ENCODE measurements at places on chromosomes 12 and 14.

DNA sequence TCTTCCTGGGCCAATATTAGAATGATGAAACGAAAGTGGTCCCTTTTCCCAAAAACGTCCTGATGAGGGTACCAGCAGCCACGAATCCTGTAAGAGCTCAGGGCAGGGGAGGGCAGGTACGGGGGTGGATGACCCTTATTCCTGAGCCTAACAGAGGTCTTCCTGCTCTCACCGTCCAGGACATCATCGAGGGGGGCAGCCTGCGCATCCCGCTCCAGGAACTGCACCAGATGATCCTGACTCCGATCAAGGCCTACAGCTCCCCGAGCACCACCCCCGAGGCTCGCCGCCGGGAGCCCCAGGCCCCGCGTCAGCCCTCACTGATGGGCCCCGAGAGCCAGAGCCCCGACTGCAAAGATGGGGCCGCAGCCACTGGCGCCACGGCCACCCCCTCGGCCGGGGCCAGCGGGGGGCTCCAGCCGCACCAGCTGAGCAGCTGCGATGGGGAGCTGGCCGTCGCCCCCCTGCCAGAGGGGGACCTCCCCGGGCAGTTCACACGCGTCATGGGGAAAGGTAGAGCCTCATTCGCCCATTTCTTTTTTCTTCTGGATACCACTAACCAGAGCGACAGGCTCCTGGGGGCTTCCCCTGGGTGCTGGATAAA is 142.5 kb downstream of the GCH1 start:
- ATAC-seq, result no peak

GRCh38 chr12:92341065-92341668 is 195.5 kb upstream of the BTG1 start:
- ATAC-seq, result peak; percentile 76

GRCh38 chr12:79071498-79071897 is 206.9 kb downstream of the SYT1 start:
- no peak for ATAC-seq

DNA sequence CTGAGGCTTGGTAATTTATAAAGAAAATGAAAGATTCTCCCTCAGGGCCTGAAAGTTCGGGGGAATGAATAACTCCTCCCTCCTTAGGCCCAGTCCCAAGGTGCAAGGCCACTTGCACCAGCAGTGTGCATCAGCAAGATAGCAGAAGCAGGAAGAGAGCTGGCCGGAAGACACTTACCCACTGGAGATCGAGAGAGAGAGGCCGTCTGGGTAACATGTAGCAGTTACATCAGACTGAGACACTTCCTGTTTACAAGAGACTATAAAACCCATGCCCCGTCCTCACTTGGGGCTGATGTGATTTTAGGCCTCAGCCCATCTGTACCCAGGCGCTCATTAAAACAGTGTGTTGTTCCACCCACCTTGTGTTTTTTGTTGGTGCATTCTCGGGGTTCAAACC is 85.2 kb downstream of the TMTC3 start:
- no peak for ATAC-seq

DNA sequence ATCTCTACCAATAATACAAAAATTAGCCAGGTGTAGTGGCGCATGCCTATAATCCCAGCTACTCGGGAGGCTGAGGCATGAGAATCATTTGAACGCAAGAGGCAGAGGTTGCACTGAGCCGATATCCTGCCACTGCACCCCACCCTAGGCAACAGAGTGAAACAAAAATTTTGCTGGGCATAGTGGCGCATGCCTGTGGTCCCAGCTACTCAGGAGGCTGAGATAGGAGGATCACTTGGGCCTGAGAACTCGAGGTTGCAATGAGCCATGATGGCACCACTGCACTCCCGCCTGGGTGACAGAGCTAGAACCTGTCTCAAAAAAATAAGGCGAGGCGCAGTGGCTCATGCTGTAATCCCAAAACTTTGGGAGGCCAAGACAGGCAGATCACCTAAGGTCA is 9.5 kb downstream of the ATXN2 start:
- no peak for ATAC-seq

DNA sequence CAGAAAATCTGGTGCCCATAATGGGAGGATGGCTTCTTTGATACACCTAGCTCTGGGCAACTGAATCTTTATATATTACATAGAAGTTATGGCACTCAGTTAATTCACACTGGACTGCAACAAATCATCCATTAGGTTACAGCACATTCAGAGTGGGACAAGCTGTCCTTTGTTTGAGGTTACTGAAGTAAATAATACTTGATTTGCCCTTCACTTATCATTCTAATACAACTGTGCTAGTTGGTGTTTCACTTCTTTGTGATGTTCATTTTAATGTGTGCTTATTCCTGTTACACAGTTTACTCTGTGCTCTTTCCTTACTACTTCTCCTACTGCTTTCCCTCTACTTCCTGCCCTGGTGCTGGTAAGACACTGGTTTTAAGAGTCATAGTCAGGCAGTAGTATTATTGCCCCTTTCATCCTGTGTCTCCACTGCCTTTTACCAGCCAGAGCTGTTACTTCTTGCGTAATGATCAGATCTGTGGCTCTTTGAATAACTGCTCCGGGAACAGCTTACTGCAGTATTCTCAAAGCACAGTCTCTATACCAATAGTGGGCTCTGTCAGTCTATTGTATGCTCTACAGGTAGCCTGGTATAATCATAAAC is 36.4 kb upstream of the GXYLT1 start:
- ATAC-seq, result no peak

DNA sequence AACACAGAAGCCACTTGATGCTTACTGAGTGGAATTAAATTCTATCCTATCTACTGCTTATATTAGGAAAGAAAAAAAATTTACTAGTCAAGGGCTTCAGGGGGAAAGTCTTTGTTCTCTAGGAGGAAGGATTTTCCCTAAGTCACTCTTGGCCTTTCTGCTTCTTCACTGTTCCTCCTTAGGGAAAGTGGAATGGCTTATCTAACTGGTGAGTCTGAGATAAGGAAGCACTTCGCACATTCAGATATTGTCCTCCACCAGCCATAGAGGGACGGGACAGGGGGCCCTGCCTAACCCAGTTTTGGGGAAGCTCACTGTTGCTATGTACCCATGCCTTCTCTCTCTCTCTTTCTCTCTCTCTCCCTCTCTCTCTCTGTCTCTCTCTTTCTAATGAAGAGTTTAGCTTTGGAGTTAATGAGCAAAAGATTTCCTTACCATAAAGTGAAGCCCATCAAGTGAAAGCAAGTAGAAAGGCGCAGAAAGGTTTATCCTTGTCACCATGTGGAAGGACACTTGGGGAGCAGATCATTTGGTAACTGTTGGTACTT is 450.6 kb downstream of the ZFP36L1 start:
- no peak for ATAC-seq

DNA sequence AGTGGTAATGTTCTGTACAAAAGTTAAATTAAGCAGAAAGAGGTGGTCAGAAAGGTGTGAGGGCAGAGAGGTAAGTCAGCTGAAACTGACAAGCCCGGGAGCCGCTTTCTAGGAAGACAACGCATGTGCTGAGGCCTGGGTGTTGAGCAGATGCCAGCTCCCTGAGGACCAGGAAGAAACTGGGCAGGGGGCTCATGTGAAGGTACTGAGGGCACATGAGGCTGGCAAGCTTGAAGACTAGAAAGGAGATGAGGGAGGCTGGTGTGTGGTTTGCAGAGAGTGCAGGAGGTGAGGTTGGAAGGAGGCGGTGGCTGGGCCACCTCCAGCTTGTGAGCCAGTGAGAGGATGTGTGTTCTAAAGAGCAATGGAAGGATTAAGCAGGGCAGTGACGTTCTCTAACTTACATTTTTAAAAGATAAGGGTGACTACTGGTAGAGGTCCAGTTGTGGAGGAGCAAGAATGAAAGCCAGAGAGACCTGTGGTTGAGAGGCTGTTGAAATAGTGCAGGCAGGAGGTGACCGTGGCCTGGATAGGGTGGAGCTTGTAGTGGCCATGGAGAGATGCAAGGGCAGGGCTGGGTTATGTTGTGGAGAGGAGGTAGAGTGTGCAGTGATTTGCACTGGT is 29.1 kb downstream of the ZNF664 start:
- no peak for ATAC-seq

DNA sequence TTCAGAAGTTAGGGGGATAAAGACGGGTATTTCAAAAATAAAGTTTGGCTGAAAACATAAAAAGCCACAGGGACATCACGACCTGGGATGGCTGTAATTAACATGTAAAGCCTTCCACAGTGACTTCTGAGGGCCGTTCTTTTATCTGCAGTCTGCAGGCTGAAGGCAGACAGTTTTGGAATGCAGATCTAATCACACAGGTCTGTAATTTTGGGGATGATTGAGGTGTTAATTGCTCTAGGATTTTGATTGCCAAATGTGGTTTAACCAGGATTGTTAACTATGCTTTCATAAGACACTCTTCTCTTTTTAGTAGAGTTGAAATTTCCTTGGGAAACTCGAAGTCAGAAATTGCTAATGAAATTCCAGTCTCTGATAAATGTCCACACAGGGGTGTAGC is 355.5 kb downstream of the ATP23 start:
- no peak for ATAC-seq

DNA sequence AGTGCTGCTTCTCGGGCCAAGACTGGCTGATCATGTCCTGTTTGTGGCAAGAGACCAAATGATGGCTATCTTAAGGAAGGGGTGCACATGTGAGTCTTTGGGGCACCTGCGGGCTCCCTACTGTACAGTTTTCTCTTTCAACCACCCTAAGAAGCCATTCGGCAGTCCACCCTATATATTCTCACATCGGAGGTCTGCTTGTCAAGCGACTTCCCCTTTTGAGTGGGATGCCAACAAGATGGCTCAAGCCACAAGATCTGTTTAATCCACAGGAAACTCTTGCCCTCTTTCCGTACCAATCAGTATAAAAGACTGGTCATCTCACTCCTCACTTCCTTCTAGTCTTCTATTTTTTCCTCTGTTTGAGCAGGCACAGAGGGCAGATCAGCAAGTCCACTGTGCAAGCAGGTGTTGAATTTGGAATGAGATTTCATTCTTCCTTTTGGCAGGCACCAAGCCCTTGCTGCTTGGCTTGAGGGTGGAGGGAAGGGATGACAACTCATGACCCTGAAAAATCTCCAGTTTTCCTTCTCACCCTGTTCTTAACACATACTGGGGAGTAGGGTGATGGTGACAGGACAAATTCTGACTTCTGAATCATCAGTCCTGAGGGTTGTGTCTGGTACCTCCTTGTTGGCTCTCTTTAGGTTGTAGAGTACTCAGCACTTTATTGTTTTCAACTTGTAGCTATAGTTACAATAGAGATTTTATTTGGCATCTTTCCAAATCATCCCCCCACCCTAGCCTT is 17.6 kb downstream of the LACRT start:
- no peak for ATAC-seq

GRCh38 chr12:96335270-96335669 is 65.0 kb downstream of the CDK17 start:
- ATAC-seq, result no peak

DNA sequence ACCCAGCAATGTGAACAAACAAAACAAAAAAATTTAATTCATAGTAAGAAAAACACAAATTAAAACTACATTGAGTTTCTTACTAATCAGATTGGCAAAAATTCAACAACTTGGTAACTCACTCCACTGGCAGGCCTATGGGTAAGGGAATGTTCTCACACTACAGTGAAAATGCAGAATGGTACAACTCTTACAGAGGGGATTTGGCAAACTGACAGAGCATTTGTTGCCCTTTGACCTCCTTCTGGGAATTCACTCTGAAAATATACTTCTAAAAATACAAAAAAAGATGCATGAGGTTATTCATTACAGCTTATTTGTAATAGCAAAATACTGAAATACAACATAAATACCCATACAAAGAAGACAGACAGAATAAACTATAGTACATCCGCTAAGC is 32.8 kb downstream of the ABCD2 start:
- ATAC-seq, result no peak

DNA sequence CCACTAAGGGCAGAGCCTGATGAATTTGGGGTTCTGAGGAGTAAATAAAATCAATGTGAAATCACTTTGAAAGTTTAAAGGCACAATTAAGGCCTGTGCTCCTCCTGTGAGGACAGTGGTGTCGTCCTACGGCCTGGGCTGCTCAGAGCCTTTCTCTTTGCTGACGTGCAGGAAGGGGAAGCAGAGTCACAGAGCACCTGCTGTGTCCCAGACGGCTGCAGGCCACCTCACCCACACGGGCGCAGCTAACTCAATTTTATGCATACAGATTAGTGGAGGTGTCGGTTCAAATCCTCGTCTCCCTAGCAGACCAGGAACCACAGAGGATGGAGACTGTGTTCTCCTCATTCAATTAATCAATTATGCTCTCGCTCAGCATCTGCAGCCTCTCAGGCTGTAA is 11.4 kb upstream of the DLK1 start:
- ATAC-seq, result no peak

DNA sequence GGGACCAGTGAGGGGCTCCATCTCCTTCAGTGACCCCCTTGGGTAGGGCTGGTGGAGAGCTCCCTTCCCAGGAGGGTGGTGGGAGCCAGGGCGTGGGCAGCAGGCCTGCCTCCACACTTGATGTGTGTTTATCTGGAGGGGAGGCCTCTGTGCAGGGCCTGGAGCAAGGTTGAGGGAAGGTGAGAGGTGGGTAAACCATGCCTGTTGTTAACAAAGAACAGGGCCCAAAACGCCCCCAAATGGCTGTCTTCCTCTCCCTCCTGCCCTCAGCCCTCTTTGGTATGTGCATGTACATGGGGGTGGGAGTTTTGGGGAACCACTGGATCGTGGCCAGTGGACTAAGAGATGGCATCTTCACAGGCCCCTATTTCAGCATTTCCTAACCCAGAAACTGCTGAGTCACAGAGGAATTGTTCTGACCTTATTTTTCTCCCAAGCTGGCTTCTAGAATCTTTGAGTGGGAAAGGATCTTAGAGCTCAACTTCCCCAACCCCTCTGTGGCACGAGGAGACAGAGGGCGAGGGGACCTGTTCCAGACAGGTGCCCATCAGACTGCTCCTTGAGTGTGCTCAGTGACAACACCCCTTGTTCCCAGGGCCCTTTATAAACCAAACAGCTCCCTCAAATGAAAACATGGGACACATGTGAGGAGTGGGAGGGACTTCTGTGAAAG is 3.6 kb downstream of the SLC48A1 start:
- no peak for ATAC-seq

DNA sequence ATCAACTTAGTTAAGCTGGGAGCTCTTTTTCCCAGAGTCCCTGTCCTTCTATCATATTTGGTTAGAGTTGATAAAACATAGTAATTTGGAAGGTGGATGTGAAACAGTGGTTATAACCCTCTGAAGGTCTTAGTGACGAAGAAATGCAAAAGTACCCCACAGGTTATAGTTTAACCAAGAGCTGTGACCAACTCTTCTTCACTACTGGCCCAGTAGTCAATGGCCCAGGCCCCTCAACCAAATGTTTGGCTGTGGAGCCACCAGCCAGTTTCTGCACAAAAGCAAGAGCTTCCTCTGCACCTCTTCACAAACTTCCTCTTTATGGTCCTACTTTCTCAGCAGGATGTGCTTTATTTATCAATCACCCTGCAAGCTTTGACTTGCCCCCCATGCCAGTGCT is 132.6 kb downstream of the BMP4 start:
- no peak for ATAC-seq

GRCh38 chr12:79547735-79548609 is 142.8 kb downstream of the PAWR start:
- peak; percentile 91 for ATAC-seq

DNA sequence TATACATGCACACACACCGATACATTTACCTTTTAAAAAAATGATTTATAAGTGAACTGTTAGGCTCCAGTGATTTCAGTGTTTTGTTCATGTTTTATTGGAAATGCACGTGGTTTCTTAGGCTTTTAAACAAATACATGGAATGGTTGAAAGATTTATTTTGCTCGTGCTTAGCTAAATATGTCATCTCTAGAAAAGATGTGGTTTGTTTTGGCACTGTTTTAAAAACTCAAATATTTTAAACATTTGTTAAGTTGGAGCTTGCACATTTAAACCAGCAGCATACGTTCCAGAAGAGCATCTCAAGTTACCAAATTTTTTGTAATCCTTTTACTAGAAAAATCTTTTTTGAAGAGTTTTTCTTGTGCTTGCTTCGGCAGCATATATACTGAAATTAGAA is 44.5 kb downstream of the FOXA1 start:
- ATAC-seq, result no peak

Measured in SK-N-SH treated with all-trans-retinoic acid at 6 μM for 48 hours (cell line).